ENCODE measurements at places on chromosomes 7 and 10. TPM values are rescaled to one million over a fixed set of nuclear protein-coding genes. Genes with fewer than 3 reads are reported as not detected.

Gene INA
- total RNA-seq: 6.4 TPM

Gene TRIM73
- total RNA-seq: 0.18 TPM

Gene OR9A2
- not detected for total RNA-seq

Gene SLC26A4
- 0.56 TPM for total RNA-seq

Gene NUTM2D
- 0.56 TPM for total RNA-seq

Gene BMS1
- total RNA-seq: 28.3 TPM

Gene LFNG
- total RNA-seq: 1.4 TPM

Gene WDFY4
- not detected for total RNA-seq

Gene ADRA2A
- total RNA-seq: not detected

Gene DEPP1
- total RNA-seq: 13.6 TPM

Gene INPP5A
- total RNA-seq: 36.7 TPM

Gene FGFR2
- under 0.01 TPM for total RNA-seq

Gene ASZ1
- total RNA-seq: not detected

Gene ANK3
- 1.8 TPM for total RNA-seq

Gene AKR1D1
- total RNA-seq: not detected

Gene C10orf90
- not detected for total RNA-seq

Gene RBAK
- 8.1 TPM for total RNA-seq

Gene ANKRD61
- under 0.01 TPM for total RNA-seq

Gene OR2A1
- not detected for total RNA-seq

Gene CRYGN
- not detected for total RNA-seq

Gene ZNF503
- 0.83 TPM for total RNA-seq

Gene ANXA8L1
- total RNA-seq: 0.18 TPM

Gene SGPL1
- 26.7 TPM for total RNA-seq

Gene MYOZ1
- total RNA-seq: 0.18 TPM

Gene HTR7
- total RNA-seq: 0.56 TPM

Gene CDC14C
- under 0.01 TPM for total RNA-seq

Gene OIT3
- not detected for total RNA-seq

Gene LRRN3
- 15.2 TPM for total RNA-seq

Gene SUFU
- 2.2 TPM for total RNA-seq

Gene C10orf62
- total RNA-seq: not detected

Gene ITGA8
- total RNA-seq: under 0.01 TPM
